ENCODE measurements at places on chromosomes 5 and 9.

DNA sequence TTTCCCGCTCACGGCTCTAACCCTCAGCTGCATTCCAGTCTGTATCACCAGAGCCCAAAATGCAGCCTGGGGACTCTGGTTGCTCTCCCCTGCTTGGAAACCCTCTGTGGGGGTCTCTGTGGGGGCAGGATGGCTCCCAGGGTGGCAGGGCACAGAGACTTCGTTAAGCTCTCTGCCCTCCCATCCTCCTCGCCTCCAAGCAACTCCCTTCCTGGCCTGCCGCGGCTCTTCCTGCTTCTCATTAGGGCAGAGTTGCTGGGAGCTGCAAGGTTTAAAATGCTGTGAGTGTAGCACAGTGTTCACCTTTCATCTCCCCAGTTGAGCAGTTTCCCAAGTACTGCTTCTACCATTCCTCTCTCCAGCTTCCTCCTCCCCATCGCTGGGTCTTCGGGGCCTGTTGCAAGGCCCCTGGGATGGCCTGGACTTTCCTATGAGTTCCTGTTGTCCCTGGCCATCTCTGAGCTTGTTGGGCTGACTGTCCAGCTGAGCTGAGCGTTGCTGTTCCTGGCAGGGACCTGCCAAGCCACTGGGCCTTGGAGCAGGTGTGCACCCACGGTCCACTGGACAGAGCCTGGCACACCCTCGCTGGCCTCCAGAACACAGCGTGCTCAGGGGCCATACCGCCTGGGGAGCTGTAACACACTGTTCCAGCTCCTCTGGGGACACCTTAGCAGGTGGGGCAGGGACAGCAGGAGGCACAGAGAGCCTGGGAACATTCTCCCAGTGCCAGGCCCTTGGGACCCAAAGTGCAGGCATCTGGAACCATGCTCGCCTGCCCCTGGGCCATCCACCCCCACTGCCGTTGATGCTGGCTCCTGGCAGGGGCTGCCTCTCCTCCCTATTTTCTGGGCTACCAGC lies 188.4 kb downstream of the C9orf50 start:
- DNase-seq, result no peak

DNA sequence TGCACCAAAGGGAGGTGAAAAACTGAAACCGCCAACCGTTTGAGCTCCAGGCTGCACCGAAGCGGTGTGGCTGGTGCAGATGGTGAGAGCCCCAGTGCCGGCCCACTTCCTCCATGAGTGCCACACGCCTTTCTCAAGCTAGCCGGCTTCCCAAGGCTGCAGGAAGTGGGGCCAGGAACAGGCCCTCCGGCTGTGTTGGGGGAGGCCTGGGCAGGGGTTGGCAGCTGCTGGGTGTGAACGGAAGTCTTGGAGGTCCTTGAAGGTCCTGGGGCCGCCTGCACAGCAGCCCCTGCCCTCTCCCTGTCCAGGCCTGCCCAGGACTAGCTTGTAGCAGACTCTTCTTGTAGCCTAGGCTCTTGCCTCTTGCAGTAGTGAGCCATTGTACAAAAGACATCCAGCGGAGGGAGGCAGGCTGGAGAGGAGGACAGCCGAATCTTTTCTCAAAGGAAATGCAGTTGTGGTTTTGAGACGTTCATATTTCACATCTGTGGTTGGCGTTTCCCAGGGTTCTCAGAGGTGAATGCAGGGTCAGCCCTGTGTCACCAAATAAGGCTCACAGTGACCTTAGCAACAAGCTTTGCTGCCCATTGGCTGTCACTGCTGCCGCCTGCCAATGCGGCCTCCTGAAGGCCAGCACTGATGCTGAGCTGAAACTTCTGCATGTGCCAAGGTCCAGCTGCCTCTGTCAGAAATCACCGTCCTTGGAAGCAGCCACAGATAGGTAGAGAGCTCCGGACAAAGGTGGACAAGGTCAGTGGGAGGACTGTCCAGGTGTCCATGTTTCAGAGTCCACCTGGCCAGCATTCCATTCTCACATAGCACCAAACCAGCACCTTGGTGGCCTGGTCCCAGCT lies 23.9 kb downstream of the IRF1 start:
- DNase-seq, result no peak

GRCh38 chr5:132207778-132208177 lies 19.9 kb downstream of the P4HA2 start:
- DNase-seq, result no peak

- no peak for DNase-seq
Measured at GRCh38 chr9:123353041-123353440, 3.0 kb upstream of the CRB2 start.

DNA sequence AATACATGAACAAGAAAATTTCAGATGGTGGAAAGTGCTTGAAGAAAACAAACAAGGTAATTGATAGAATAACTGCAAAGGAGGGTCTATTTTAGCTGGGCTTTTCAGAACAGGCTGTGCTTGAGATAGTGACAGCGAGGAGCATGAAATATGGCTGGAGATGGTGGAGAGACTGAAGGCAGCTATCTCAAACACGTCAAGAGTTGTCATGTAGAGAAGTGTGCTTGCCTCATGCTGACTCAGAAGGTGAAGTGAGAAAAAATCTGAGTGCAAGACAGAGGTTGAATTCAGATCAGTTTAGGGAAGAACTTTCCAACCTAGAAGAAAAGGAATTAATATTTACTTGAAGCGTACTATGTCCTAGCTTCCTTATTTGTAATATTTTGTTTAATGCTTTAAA lies 115.5 kb upstream of the RANBP3L start:
- DNase-seq, result no peak

DNA sequence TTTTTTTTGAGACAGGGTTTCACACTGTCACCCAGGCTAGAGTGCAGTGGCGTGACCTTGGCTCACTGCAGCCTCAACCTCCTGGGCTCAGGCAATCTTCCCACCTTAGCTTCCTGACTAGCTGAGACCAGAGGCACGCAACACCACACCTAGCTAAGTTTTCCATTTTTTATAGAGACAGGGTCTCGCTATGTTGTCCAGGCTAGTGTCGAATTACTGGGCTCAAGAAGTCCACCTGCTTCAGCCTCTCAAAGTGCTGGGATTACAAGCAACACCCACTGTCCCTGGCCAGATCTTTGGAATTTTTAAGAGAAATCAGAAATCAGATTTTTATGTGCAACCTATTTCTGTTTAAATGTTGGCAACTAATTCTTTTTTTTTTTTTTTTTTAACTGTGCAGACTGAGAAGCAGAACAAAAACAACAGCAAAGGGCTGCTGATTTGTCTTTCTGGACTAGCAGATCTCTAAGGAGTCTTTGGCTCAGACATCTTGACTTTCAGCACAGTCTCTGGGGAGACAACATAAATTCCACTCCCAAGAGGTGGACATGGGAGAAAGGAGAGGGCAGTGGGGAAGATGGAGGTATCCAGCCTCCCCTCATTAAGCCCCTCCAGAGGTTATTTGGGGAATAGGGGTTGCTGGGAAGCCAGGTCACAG lies 54.4 kb upstream of the FABP6 start:
- DNase-seq, result no peak

GRCh38 chr5:150073086-150073625 lies 13.2 kb downstream of the CSF1R start:
- no peak for DNase-seq

GRCh38 chr5:80275347-80275746 lies 19.5 kb upstream of the SERINC5 start:
- DNase-seq, result no peak

- DNase-seq, result no peak
Measured at GRCh38 chr5:176420086-176420485, 3.7 kb upstream of the CLTB start.

GRCh38 chr5:111668477-111669414 lies 88.2 kb downstream of the NREP start:
- DNase-seq, result no peak

DNA sequence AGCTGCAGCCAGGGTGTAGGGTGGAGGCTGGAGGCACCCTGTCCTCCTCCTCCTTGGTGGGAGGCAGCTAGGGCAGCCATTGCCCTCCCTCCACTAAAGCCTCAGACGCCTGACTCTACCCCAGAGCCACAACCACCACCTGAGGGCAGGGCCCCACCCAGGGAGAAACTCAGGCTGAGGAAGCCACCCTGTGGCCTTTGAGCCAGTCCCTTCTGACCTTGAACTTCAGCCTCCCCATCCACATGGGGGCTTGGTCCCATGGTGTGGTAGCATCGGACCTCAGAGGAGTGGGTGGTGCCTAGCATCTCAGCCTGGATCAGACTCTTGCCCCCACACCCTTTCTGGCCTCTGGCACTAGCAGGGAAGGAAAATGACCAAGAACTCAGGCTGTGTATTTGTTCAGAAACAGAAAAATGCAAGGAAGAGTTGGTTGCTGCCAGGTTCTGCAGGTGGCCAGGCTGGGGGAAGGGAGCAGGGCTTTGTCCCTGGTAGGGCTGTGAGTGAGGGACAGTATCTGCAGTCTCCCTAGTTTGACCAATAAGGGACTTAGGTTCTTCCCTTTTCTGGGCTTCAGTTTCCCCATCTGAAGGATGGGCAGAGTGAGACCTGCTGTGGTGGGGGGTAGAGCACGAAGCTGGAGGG lies 3.2 kb downstream of the DAB2IP start:
- DNase-seq, result no peak

DNA sequence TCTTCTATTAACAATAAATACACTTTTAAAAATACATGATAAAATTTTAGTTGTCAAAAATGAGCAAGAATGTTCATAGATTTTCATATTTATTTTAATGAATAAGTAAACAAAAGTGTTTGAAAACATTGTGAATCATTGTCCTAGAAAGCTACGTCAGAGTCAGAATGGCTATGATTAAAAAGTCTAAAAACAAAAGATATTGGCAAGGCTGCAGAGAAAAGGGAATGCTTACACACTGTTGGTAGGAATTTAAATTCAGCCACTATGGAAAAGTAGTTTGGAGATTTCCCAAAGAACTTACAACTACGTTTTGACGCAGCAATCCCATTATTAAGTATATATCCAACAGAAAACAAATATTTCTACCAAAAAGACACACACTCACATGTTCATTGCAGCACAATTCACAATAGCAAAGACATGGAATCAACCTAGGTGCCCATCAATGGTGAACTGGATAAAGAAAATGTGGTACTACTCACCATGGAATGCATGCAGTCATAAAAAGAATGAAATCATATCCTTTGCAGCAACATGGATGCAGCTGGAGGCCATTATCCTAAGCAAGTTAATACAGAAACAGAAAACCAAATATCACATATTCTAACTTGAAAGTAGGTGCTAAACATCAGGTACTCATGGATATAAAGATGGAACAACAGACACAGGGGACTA lies 49.2 kb upstream of the FBXL17 start:
- DNase-seq, result no peak

GRCh38 chr9:134617836-134618162 lies 23.8 kb upstream of the COL5A1 start:
- DNase-seq, result no peak

DNA sequence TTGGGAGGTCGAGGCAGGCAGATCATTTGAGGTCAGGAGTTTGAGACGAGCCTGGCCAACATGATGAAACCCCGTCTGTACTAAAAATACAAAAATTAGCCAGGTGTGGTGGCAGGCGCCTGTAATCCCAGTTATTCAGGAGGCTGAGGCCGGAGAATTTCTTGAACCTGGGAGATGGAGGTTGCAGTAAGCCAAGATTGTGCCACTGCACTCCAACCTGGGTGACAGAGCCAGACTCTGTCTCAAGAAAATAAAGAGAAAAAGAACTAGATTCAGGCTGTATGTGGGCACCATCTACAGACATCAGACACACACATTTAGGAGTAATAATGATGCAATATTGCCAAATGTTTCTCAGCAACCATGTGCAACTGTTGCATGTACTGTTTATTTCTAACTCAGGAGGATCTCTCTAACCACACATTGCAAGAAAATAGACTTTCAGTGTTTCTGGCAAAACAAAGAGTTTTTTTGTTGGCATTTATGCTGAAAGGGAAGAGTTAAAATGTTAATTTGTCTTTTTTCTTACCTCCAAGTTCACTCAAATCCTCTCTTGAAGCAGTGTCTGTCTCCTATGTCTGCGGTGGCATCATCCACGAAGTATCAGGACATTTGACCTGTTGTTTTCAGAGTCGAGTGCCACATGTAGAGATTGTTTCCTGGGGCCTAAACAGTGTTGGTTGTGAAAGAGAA lies 5.1 kb upstream of the ORM1 start:
- DNase-seq, result no peak

- peak; percentile 9 for DNase-seq
Measured at GRCh38 chr5:138504799-138505198, 38.2 kb downstream of the ETF1 start.

- DNase-seq, result no peak
Measured at GRCh38 chr9:86185872-86186271, 73.6 kb downstream of the C9orf153 start.

GRCh38 chr5:120053841-120054240 lies 410.3 kb upstream of the PRR16 start:
- DNase-seq, result no peak

DNA sequence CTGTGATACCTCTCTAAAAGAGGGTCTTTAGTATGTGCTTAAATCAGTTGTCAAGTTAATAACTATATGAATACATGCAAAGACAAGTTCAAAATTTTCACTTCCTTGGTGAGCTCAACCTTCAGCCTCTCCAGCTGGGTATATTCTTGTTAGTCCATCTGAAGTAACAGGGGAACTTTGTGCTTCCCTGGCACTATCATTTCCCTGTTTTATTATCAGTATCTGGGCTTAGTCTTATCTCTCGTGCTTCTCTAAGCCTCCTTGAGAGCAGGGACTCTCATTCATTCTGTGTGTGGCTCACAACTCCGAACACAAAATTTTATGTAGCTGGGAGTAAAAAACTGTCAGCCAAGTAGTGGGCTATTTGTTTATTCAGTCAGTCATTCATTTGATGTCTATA lies 175.9 kb upstream of the MAP3K1 start:
- no peak for DNase-seq
